T-helper 17 cell (primary cell): ENCODE measurements at places on chromosomes 11 and 22.

GRCh38 chr11:124776865-124777645 is 15.0 kb upstream of the ESAM start:
- no peak for DNase-seq

GRCh38 chr22:50314455-50315288 is 7.2 kb upstream of the PLXNB2 start:
- peak; percentile 32 for DNase-seq

- DNase-seq, result no peak
Measured at GRCh38 chr11:33168709-33169200, 7.5 kb upstream of the CSTF3 start.

DNA sequence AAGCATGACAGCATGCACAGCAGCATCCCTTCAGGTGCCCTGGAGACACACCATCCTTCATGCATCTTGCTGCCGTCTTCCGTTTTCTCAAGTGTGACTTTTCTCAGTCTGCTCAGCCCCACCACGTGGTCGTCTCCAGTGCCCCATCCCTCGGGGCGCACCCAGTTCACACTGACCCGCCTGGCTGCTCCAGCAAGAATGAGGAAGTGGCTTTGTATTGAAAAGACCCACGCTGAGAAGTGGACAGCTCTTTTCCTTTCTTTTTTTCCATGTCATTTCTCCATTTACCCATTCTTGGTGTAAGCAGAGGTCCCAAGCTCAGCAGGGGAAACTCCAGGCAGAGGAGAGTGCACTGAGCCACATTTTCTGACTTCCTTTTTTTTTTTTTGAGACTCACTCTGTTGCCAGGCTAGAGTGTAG is 14.5 kb downstream of the SERPINH1 start:
- no peak for DNase-seq

- no peak for DNase-seq
Measured at GRCh38 chr11:115208808-115209259, 295.4 kb downstream of the CADM1 start.

DNA sequence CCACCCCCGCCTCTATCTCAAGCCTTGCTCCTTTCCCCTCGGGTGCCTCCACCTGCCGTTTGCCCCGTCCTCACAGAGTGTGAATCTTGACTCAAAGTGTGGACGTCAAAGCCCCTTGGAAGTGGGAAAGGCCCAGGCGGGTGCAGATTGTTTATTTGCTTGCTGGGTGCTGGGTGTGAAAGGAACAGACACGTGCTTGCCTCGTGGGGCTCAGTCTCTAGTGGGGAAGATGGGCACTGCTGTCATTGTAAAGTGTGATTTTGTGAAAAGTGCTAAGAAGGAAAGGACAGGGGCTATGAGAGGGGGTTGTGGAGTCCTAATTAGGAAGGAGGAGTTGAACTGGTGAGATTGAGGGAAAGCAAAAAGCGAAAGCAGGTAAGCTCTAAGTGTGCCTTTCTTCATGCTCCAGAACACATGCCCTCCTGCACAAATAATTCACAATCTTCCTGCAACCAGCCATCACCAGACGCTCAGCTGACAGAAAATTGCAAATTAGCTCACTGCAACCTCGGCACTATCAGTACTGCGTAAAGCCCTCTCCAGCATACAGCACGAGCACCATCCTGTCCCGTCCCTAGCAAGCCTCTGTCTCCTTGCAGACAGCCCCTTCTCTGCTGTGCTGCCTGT is 9.7 kb upstream of the GCAT start:
- DNase-seq, result no peak

GRCh38 chr22:47197773-47198500 is 435.5 kb downstream of the TBC1D22A start:
- no peak for DNase-seq

- DNase-seq, result no peak
Measured at GRCh38 chr11:1272531-1272930, 36.9 kb downstream of the TOLLIP start.

DNA sequence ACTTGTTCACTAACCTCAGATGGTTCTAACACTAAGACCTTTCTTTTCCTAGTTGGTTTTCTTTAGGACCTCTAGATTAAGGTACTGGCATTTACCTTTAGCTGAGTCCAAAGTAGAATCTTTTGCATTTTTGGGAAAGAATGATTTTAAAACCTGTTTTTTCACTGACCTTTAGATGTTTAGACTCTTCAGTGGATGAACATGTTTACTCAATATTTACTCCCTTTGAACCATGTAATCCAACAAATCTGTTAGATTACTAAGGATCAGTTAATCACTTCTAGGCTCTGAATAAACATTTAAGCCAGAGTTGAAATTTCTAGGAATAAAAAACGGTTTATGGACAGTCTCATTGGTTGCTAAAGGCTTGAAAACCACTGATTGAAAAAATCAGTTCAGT is 6.2 kb downstream of the TMEM135 start:
- no peak for DNase-seq

DNA sequence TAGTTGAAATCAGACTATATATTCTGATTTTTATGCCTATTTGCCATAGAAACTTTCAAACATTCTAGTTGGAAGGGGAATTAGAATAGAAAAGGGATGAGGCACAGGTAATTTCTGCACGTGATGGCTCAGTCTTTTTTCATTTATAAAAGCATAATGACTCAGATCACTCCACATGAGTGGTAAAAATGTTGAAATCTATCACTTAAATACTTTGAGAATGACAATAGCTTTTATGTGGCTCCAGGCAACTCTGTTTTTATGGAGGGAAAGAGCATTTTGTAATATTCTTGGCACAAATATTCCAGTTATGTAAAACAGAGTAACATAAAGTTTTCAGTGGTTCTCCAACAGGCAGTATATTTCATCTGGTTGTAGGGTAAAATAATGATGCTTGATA is 5.9 kb upstream of the MMP3 start:
- DNase-seq, result no peak
